ENCODE measurements at places on chromosomes 2 and 18.

- DNase-seq = no peak
Observed at GRCh38 chr2:216911886-216912285, 52.0 kb upstream of the TNP1 start.

DNA sequence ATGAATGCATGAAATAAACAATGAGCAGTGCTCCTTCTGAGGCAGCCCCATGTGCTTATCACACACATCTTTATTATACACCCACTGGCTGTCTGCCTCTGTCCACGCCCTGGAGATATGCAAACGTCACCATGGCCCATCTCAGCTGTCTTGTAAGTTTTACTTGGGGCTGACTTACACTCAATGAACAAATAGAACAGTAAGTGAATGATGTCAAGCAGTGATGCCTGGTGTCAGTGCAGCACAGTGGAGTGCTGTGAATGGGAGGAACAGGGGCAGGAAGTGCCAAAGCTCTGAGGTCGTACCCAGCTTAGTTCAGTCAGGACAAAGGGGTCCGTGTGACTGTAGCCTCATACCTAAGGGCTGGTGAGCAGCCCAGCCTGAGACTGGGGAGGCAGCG lies 659.5 kb upstream of the HS6ST1 start:
- DNase-seq = no peak

GRCh38 chr2:150495993-150496627 lies 8.6 kb upstream of the RND3 start:
- no peak for DNase-seq

DNA sequence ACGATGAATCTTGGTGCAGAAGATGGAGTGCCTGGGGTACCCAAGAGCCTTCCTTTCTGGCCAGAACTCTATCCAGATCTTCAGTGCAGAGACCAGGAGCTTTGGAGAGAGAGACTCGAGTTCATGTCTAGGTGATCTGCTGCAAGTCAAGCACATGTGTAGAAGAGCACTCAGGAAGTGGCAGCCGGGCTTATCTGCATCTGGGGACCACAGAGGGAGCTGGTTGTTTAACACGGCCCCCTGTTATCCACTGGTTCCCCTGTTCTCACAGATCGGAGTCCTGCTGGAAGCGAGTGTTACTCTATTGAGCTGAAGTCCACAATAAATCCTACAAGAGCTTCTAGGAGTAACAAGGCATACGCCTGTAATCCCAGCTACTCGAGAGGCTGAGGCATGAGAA lies 128.3 kb downstream of the ACOXL start:
- no peak for DNase-seq

GRCh38 chr18:45920367-45920766 lies 46.8 kb downstream of the EPG5 start:
- DNase-seq = no peak

- no peak for DNase-seq
Observed at GRCh38 chr18:79452190-79452990, 56.7 kb downstream of the NFATC1 start.

- no peak for DNase-seq
Observed at GRCh38 chr18:5628512-5629255, 84.9 kb upstream of the EPB41L3 start.

- DNase-seq = no peak
Observed at GRCh38 chr18:13581496-13582177, 144.7 kb downstream of the FAM210A start.

DNA sequence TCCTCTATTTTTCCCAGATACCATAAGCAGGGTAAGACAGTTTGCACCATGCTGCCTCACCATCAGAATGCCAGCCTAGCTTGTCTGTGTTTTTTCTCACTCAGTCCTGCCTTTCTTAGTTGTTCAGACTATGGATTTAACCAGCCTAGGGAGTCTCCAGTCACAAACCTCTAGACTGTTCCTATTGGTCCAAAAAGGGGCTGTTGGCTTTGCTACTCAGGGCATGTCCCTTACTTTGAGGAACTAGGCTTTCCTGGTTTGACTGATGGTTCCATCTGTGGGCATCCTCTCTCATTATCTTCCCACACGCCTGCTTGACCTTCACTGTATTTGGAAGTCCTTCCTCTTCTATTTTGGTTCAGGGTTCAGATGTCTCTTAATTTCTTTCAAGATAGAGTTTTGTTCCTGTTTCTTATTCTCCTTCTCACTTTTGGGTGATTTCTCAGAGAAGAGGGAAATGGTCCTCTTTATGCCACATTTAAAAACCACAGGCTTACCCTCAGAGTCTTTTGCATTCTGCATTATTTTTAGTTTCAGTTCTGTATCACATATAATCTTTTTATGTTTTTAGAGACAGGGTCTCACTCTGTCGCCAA lies 31.3 kb upstream of the TMEM131 start:
- DNase-seq = no peak

DNA sequence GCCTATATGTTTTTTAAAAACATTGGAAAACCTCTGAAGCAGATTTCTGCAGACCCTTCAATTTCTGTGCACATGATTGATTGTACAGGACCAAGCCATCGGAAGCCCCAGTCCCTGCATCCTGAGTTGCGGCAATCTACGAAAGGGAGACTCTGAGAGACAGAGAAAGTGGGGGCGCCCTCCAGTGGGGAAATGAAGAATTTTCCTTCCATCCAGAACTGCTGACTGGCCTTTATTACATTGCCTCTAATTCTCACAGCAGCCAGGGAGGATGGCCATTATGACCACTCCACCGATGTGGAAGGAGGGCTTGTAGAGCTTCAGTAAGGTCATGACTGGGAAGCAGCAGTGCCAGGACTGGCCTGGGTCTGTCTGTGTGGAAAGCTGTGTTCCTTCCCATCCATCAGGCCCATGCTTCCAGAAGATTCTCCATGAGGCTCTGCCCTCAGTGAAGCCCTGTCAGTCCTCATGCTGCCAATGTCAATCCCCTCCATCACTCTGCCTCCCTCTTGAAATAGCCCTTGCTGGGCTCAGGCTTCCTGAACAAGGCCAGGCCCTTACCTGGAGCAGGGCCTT lies 20.0 kb upstream of the RESP18 start:
- DNase-seq = peak; percentile 23

DNA sequence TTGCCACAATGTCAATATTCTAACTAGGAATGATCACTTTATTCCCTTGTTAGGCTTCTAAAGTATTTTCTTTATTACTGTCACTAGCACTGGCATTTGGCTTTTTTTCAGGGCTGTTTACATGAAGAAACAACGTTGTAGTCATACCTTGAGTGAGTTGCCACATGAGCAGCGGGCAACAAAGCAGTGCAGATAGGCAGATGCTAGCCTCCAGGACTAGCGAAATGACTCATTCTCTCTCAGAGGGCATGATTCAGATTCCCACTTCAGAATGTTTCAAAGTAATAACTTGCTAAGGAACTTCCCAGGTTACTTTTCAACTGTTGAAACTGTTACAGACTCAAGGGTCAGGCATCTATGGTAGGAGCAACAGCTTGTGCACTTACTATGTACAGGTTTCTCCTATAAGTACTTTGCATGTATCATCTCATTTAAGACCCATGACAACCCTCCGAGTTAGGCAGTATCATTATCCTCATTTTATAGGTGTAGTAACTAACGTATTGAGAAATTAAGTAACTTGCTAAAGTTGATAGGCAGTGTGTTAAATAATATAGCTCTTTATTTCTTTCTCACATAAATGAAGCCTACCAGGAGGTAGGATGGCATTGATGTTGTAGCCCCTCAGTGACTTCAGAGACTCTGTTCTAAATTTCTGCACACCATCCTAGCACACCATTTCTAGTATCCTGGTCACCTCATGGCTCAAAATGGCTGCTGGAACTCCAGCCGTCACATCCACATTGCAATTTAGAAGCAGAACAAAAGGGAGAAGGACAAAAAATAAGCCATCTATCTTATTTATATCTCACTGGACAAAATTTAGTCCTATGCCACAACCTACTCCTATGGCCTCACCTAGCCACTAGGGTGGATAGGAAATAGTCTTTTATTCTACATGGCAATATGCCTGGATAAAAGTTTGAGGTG lies 83.3 kb downstream of the ICOS start:
- DNase-seq = no peak

DNA sequence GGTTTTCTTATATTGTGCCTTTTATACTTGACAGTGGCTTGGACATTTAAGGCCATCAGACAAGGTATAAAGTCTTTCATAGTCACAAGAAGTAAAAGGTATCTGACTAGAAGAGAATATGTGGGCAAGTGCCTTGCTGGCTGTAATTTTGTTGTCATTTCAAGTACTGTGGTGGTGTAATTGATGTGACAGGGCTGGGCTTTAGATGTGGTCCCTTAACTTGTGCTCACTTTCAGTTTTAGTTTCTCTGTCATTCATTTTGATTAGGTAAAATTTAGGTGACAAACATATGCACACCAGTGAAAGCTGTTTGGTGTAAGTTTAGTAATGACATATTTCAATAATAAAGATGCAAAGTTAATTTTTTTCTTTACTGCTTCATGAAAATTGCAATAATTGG lies 31.2 kb upstream of the TBR1 start:
- DNase-seq = no peak

- no peak for DNase-seq
Observed at GRCh38 chr18:54558609-54559585, 32.1 kb upstream of the DYNAP start.

GRCh38 chr2:234981197-234982095 lies 29.6 kb downstream of the SH3BP4 start:
- DNase-seq = no peak

DNA sequence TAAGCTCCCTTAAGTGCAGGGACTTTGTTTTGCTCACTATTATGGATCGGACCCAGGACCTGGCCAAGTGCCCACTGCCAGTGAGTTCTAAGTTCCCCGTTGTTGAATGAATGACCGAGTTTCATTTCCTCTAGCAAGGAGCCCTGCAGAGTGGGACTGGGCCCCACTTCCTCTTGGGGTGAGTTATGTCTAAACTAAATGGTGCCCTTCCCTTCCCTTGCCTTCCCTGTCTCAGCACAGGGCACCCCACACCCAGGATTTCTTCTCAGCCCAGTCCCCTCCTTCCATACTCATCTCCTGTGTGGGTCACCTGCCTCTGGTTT lies 195.3 kb upstream of the HS6ST1 start:
- DNase-seq = no peak

GRCh38 chr18:49731860-49732311 lies 81.4 kb downstream of the ACAA2 start:
- DNase-seq = no peak

- no peak for DNase-seq
Observed at GRCh38 chr2:151523850-151524249, 114.1 kb downstream of the RIF1 start.

- no peak for DNase-seq
Observed at GRCh38 chr2:239201884-239202283, 198.9 kb downstream of the HDAC4 start.

DNA sequence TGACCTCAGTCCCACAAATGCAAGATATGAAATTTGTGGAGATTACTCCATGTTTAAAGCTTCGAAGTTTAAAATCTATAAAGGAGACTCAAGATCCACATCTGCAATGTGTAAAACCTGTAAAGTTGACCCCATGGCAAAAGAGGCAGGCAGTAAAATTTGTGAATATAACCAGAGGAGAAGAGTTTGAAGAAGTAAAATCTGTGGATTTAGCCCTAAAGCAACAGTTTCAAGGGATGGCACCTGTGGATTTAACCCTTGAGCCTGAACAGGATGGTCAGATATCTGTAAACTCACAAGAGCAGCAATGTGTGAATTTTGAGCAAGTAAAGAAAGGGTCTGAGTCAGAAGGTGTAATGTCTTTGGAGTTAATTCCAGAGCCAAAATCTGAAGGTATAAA lies 11.2 kb upstream of the ZNF512 start:
- DNase-seq = no peak

GRCh38 chr2:239979243-239980023 lies 45.7 kb downstream of the NDUFA10 start:
- no peak for DNase-seq

DNA sequence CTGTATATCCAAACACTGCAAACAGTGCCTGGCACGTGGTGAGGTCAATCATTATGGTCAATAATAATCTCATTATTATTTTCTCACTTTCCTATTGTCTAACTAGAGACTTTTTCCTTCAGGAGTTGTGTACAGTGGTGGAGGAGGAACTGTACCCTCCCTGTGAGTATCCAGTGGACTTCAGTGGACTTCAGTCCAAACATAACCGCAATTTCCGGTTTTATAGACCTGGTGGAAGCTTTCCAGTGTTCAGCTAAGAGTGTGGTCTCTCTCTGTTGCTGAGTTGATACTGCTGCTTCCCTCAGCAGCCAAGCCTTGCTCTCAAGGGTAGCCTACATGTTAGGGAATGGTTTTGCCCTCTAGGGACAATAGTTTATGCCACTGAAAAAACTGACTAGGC lies 447.1 kb downstream of the TMEM182 start:
- DNase-seq = no peak

- no peak for DNase-seq
Observed at GRCh38 chr2:187338679-187339121, 109.4 kb downstream of the CALCRL start.

DNA sequence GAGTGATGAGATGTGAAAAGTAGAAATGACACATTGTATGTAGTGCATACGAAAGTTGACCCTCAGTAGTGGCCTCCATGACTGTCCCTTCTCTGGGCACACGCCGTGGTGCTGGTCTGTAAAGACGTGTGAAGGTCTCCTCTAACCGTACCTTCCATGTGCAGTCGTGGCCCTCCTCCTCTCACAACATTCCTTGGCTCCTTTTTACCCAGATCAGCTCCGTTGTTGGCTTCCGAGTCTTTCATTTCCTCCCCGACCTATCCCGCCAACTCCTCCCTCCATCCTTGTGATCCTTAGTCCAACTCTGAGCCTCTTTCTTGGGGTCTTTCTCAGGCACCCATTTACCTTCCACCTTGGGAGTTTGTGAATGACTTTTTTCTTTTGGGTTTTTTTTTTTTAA lies 160.4 kb upstream of the BCL2L11 start:
- DNase-seq = no peak

DNA sequence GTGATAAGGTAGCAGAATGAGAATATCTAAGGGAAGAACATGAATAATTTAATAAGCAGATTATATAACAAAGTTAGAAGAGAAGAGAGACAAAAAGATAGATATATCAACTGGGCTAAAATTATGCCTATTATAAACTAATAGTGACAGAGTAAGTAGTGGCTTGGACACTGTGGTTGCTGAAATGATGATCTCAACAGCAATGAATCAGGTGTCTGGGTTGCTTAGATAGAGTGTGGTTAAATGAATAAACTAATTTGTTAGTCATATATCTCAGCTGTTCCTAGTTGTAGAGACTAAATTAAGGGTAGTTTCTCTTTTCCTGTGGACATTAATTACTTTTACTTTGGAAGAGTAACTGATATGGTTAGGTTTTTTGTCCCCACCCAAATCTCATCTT lies 1485.4 kb upstream of the CELF4 start:
- no peak for DNase-seq

GRCh38 chr2:152410165-152410597 lies 75.2 kb downstream of the FMNL2 start:
- DNase-seq = no peak

DNA sequence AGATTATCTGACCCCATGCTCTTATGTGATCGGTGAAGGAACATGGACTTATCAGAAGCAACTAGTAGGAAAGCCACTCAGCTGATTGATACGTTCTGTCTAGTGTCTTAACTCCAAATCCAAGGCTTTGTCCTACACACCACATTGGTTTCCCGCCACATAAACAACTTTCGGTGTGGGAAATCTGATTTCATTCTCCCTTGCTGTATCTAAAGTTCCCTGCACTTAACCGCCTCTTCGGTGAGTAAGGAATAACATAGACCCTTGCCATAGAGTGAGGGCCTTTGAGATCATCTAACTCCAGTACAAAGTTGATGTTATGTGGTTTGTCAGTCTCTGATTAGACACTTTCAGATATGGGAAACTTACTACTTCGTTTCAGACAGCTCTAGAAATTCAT lies 538.2 kb upstream of the TNP1 start:
- DNase-seq = no peak

GRCh38 chr2:171293661-171294060 lies 133.0 kb upstream of the TLK1 start:
- no peak for DNase-seq
